Aorta (tissue), 5 donors: ENCODE measurements at places on chromosomes 6 and 20. TPM values are rescaled to one million over a fixed set of nuclear protein-coding genes. Genes with fewer than 3 reads are reported as not detected.

SSTR4 gene
- not detected for total RNA-seq

PRPF6 gene
- total RNA-seq: 50.3 TPM

DNA sequence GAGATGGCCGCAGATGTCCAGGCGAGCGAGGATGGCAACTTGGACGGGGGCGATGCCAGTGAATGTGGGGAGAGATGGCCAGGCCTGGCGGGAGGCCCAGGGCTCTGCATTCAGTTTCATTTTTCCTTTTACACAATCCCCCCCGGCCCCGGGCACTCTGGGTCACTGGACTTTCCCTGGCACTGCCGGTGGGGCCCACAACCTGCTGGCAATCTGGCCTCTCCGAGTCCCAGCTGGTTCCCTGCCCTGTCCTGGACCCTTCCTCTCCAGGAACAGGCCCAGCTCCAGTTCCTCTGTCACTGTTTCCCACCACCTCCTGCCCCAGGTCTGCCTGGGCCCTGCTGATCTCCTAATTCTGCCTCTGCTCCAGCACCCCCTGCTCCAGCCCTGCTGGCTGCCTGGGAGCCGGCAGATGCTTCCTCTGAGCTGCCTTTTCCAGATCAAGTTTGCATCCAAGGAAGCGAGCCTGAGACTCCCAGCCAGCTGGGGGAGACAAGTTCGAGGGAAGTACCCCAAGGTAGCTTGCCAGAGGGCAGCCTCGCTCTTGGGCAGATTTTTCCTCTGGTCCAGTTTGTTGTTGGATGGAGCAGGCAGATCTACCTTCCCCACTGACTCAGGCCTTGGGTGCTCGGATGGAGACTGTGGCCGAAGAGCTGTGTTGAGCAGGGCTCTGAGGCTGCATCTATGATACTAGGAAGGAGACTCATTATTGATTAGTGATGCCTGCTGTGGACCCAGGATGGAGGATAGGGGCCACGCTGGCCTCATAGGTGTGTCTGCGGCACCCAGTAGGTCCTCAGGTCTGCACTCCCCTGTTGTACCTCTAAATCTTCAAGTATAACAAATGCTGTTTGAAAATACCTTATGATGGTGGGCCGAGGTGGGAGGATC lies 83.2 kb downstream of the CEBPB start:
- no peak for DNase-seq

GRCh38 chr20:35492352-35492751 lies 37.0 kb downstream of the CEP250 start:
- DNase-seq: no peak

COL11A2 gene
- total RNA-seq: 1.6 TPM

DNA sequence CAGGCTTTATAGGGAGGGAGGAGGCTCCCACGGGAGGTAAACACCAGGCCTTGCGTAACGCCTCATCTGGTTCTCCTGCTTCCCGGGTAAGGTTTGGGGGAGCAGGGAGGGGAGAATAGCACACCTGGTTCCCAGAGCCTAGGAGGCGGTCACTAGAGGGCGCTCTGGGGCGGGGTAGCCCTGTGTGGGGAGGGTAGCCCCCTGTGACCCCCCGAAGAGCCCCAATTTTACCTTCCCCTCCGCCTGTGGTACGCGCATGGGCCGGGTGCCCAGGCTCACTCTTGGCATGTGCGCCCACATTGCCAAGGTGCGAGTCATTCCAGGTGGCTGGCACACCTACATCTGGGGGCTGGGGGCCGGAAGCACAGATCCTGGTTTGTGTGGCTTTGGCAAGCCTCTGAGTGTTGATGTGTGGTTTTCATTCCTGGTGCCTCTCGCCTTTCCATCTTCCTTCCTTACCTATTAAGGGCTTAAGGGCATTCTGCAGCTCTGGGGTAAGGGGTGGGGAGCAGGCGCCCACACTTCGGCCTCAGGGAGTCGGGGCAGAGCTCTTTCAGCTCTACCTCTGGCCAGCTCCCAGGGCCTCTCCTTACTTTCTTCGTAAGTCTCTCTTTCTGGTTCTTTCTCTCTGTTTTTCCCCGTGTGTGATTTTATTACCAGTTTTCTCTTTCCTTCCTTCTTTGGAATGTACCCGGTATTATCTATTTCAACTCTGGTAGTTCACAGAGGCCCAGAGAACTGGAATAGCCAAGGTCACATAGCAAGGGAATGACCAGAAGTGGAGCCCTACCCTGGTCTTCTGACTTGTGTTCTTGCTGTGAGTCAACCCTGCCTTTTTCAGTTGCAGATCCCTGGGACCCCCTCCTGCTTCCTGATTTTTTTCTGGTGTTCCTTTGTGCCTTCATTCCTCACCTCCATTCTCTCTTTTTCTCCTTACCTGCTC lies 492 bp upstream of the RNF39 start:
- DNase-seq: no peak

DNA sequence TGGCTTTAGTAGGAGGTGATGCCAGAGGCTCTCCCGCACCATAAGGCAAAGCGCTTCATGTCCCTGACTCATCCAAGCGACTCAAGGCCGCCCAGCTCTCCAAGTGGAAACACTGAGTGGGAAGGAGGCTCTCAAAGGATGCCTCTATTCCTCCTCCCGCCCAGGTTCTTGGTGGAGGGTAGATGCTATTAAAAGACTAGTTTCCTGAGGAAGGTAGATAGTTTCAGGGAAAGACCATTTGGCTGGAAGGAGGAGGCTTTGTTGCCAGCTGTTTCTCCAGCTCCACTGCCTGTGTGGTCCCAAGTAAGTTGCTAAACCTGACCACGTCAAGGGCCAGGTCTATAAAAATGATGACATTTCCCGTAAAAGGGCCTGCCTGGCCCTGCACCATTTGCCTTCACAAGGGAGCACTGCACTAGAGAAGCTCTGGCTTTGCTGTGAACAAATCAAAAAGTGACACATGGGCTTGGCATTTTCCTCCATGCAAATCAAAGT lies 48.2 kb downstream of the GMDS start:
- peak; percentile 59 for DNase-seq

- no peak for DNase-seq
These were observed 514.5 kb downstream of the PREX1 start for GRCh38 chr20:48313324-48313723.

RTEL1 gene
- total RNA-seq: 43.0 TPM

GRCh38 chr6:123965894-123966293 lies 162.2 kb downstream of the NKAIN2 start:
- no peak for DNase-seq

SFTA2 gene
- not detected for total RNA-seq

- DNase-seq: no peak
These were observed 1.0 kb upstream of the DUSP22 start for GRCh38 chr6:291204-291696.

GRCh38 chr6:33547499-33547898 lies 32.6 kb downstream of the BAK1 start:
- DNase-seq: no peak

SNTA1 gene
- total RNA-seq: 37.5 TPM

- no peak for DNase-seq
These were observed 39.4 kb upstream of the HIVEP2 start for GRCh38 chr6:142984386-142984785.

- no peak for DNase-seq
These were observed 73.5 kb downstream of the EYS start for GRCh38 chr6:65633501-65633900.
